ENCODE measurements at places on chromosomes 7 and 10. TPM values are rescaled to one million over a fixed set of nuclear protein-coding genes. Genes with fewer than 3 reads are reported as not detected.

The AGFG2 gene
- 57.4 TPM for total RNA-seq

The GDI2 gene
- 246 TPM for total RNA-seq

The PNLIPRP2 gene
- 0.11 TPM for total RNA-seq

The TCAF2 gene
- 1.8 TPM for total RNA-seq

The TFR2 gene
- 2.2 TPM for total RNA-seq

The PRPS1L1 gene
- not detected for total RNA-seq

The CDK14 gene
- total RNA-seq = 0.13 TPM

The ODAD2 gene
- total RNA-seq = not detected

The ACTL6B gene
- not detected for total RNA-seq

The SLC16A9 gene
- 0.07 TPM for total RNA-seq

The SHTN1 gene
- total RNA-seq = 26.4 TPM

All from A549 treated with dexamethasone at 1 μM for 4 hours (cell line).